ENCODE measurements at places on chromosomes 12 and 14.

GRCh38 chr12:5736527-5736926, 208.5 kb downstream of the ANO2 start:
- DNase-seq = no peak

DNA sequence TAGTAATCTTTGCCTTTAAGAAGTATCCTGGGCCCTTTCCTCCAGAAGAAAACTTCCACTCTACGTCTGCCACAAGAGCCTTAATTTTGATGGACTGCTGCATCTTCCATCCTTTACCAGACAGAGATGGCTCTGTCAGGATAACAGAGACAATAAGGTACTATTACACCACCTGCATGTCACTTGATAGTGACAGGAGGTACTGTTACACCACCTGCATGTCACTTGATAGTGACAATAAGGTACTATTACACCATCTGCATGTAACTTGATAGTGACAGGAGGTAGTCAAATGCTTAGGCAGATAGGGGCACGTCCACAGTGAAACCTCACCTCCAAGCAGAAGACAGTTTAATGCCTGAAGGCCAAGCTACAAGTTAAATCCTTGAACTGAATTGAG, 13.9 kb downstream of the OR6C74 start:
- DNase-seq = no peak

DNA sequence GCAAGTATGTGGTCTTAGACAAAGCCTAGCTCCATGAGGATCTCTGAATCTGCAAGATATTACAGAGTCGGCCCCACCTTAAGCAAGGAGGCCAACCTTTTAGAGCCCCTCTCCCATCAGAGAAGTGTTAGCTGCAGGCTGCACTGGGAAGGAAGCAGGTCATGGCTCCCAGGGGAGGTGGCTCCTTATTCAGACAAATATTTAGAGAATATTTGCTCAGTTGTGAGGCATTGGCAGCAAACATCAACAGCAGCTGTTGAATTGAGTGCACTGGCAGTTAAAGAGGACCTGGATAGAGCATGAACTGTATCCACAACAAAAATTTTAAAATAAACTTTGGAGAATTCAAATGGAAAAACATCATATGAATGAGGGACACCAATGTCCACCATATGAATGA, 44.7 kb downstream of the FSCB start:
- no peak for DNase-seq

- DNase-seq = no peak
Observed at GRCh38 chr14:91405724-91406435, 11.7 kb downstream of the CCDC88C start.

DNA sequence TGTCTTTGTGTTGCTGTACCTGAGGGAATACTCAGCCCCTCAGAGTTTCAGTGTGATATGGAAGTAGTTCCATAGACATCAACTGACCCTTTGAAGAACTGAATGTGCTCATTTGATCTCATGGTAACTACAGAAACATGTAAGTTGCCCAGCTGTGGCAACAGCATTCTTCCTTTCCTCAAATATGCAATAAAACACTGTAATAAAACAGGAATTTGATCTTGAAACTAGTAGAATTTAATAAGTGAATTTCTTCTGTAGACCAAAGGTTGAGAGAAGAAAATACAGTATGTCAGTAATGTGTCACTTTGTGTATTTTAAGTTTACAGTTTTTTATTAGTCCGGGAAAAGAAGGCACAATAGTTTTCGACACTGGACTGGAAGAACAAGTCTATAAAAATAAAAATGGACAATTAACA, 31.9 kb downstream of the KCTD10 start:
- DNase-seq = no peak

DNA sequence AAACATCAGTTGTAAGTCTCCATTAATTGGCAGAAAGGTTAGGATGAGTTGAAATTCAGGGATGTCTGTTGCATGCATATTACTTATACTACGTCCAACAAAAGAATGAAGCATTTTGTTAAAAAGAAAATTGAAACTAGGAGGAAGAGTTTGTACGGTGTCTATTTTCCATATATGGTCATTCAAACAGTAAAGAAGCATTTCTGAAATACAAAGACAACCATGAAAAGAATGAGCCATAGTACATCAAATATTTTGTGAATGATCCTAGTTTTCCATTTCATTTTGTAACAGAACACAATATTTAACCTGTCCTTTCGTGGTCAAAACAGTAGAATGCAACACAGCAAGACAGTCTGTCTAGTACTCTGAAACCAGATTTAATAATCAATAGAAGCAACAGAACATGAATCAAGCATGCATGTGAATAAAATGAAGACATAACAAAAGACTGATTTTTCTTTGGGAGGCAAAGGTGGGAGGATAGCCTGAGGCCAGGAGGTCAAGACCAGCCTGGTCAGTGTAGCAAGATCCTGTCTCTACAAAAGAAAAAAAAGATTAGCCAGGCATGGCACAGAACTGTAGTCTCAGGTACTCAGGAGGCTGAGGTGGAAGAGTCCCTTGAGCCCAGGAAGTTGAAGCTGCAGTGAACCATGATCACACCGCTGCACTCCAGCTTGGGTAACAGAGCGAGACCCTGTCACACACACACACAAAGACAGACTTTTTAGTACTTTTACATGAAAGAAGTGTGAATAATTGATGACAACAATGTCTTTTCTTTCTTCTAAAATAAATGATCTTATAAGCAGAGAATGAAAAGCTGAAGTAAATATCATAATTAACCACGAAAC, 156.0 kb downstream of the LRIG3 start:
- DNase-seq = no peak

DNA sequence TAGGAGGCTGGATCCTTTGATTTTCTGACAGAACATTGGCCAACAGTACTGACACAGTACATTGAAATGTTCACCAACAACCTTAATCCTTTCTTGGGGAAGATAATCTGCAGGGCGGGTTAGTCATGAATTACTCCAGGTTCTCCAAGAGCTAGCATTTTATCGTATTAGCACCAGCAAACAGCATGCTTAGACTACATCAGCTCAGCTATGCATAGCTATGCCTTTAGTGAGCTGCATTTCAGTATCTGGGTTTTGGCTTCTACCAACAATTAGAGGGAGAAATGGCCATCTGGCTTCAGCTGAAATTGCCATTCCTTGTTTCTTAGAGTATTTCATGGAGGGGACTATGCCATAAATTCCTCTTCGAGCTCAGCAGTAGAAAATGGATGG, 33.8 kb downstream of the SAMD4A start:
- DNase-seq = no peak

- DNase-seq = no peak
Observed at GRCh38 chr12:46460682-46461210, 88.2 kb upstream of the SLC38A2 start.

DNA sequence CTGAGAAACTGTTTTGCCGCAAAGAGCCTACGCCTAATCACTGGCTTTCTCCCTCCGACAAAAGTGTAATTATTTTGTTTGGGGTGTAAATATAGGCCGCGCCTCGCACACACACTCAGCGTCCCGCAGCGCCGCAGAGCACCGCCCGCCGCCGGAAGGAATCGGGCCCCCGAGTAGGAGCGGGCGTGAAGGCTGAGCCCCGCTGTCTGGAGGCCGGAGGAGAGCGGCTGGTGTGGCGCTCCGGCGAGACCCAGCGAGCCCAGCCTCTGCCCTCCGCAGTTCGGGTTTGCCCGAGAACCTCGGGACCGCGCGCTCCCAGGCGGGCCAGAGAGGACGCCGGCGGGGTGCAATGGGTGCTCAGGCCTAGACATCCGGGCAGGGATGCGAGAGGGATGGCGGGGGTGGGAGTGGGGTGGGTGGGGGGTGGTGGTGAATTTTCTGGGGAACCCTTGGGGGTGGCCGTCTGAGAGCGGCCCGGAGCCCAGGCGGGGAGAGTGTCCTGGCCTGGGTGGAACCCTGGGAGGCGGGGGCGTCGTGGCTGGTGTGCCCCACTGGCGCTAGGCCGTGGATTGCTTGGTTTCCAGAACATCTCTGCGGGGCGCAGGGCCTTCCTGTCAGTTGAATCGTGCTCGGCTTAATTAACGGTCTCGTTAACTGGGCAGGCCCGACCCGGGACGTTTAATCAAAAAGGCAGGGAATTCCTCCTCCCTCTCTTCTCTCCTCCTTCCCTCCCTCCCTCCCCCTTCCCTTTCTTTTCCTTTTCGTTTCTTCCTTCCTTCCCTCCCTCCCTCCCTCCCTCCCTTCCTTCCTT, 4.7 kb upstream of the LHX5 start:
- peak; percentile 22 for DNase-seq

GRCh38 chr12:52206304-52207040, 14.7 kb upstream of the KRT80 start:
- DNase-seq = no peak

All from GM12891 (cell line).